ENCODE measurements at places on chromosomes 1 and 21.

- DNase-seq = no peak
These were observed 223.6 kb downstream of the LRRC7 start for GRCh38 chr1:69791311-69791710.

- DNase-seq = no peak
These were observed 19.4 kb downstream of the RRP15 start for GRCh38 chr1:218304281-218305039.

DNA sequence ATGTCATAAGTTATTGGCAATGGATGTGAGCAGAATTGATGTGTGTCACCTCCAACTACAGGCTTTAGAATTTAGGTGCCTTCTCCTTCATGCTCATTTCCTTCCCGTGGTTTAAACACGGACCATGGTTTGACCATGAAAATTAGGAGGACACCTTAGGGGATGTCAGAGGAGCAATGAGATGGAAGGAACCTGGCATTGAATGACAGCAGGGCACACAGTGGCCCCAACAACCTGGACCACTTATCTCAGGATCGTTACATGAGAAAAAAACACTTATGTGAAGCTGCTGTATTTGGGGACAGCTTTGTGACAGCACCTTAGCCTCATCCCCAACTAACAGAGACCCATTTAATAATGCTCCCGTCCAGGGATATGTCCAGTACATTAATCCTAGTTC is 70.8 kb downstream of the SLC9A1 start:
- DNase-seq = no peak

- no peak for DNase-seq
These were observed 231.3 kb downstream of the C1orf94 start for GRCh38 chr1:34408011-34408410.

DNA sequence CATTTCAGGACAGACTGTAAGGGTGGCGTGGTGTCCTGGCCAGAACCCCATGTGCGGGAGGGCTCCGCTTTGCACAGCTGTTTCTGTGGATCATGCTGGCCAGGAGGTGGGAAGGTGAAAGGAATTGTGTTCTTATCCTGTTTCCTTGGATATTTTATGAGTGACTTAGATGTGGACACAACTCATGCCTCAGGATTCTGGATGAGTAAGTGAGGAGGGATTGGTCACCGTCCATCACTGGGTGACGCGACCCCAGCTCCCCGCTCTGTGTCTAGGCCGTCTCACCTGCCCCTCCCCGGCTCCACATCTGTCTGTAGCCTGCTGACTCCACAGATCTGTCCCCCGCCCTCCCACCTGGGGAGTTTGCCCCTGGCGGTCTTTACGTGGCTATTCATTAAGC is 48.8 kb downstream of the PIK3CD start:
- DNase-seq = no peak

GRCh38 chr1:179151908-179152682 is 70.2 kb downstream of the TOR3A start:
- no peak for DNase-seq

DNA sequence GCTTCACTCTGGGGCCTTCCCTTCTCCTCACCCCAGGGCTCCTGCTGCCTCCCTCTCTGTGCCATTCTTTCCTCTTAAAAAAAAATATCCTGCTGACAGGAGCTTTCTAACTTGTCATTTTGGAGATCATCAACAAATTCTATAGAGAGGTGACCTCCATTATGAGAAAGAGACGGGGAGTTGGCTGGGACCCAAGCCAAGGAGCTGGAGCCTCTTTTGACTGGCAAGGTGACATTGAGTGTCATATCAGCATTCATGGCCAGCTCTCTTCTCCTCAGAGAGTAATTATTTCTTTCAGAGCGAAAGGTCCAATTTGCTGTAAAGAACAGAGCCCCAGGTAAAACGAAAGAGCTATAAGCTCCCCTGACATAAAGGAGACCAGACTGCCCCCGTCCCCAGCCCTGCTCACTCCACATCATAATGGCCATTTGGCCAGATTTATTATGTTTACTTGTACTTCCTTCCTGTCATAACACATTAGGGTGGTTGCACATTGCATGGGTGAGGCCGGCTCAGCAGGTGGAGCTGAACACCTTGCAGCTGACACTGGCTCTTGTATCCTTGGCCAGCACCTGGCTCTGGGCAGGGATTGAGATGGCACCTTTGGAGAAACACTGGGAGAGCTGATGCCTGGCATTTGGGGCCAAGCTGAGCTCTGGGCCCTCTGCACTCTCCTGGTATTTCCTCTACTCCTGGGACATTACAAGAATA is 404.0 kb upstream of the VAMP3 start:
- DNase-seq = no peak

DNA sequence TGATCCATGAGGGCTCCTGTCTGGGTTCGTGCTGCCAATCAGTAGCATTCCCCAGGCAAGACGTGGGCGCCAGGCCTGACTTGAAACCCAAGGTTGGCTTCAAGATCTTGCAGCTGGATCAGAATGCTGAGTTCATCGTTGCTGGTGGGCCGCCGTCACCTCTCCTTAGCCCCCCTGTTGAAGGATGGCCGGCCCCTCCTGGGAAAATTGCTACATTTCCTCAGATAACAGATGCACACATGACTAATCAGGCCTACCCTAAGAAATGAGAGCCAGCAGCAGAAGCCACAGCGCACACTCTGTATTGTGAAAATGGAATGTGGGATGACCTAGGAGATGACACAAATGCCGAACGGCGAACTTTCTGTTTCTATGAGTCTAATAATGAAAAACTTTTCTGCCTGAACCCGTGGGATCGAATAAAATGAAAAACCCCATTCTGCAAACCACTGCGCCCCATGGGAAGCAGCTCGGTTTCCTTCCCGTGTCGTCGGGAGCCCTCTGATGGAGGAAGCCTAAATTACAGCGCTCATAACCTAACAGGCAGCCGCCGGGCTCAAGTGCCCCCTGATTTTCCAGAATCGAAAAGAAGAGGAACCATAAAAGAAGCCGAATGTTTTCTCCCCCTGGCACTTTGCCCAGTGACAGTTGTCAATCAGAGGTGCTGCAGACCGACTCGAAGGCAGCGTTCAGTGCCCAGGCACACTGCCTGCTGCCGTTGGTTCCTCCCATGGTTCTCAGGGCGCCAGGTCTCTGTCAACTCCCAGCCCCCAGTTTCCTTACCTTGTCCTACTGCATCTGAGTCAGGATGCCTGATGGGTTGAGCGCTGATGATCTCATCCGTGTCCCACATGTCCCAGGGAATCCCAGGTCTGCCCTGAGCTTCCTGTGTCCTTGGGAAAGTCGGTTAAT is 38.2 kb upstream of the H6PD start:
- DNase-seq = no peak

GRCh38 chr1:159994896-159995295 is 36.9 kb downstream of the PIGM start:
- no peak for DNase-seq

DNA sequence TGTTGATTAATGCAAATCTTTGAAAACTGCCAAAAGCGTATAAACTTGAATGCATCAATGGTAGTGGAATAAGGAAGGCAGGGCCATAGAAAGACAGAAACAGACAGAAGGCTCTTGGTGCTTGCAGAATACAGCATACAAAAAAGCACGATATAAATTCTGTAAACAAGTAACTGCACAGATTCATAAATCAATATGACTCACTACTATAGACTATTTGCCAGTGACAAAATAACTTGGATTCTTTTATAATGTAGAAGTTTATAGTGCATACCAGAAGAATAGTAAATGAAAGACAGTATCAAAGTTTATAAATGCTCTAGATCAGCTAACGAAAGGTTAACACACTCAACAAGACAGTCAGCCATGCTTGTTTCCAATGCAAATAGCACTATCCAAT is 349.6 kb downstream of the PTBP2 start:
- no peak for DNase-seq

DNA sequence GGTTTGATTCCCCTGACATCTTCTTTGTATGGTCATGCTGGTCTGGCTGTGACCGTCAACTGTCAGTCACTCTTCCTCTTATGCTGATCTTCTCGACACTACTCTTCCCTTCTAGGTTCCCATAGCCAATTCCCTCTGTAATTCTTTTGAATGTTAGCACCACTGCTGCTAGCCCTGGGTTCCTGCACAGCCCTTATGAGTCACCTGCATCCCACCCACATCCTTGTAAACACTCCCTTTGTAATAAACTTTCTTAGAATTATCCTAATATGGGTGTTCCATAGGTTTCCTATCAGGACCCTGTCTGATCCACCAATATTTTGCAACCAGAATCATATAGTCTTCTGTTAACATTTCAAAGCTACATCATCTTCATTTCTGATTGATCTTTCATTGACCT is 37.1 kb downstream of the JUN start:
- DNase-seq = no peak

GRCh38 chr1:197424380-197424779 is 156.3 kb downstream of the CRB1 start:
- no peak for DNase-seq
